ENCODE measurements at places on chromosomes 5 and 9.

GRCh38 chr5:146426853-146427618 lies 20.1 kb upstream of the TCERG1 start:
- no peak for DNase-seq

- DNase-seq, result no peak
Measured at GRCh38 chr5:122264610-122265009, 47.4 kb upstream of the SNCAIP start.

GRCh38 chr9:36102742-36103495 lies 33.6 kb upstream of the GLIPR2 start:
- DNase-seq, result peak; percentile 34

- DNase-seq, result no peak
Measured at GRCh38 chr9:79477955-79478771, 93.6 kb upstream of the TLE4 start.

- DNase-seq, result no peak
Measured at GRCh38 chr9:110049699-110050450, 158.1 kb downstream of the C9orf152 start.

DNA sequence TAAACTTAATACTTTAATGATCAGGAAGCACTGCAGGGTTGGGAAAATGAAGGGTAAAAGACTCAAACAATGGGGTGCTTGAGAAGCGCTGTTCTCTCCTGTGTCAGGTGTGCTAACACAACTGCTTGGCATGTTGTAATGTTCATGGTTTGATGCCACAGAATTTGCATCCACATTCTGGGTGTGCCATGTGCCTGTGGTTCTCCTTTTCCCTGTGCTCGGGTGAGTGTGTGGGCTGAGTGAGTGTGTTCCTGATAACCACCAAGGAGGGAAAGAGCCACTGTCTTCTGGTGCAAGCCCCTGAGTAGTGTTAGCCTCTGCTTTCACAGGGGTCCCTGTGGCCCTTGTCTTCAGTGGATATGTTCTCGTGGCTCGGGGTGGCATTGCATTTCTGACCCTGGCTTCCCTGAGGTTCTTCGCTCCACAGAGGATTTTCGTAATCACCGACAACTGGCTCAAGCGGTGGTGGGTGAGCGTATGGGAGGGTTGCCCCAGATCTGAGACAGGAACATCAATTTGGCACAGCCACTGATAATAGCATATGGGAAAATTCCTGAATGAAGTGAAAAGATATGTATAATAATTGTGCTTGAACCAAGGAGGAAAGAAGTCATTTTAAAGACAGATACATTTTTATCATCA lies 102.0 kb downstream of the MVB12B start:
- no peak for DNase-seq

All from D721Med (cell line).